ENCODE measurements at places on chromosomes 1 and 21. TPM values are rescaled to one million over a fixed set of nuclear protein-coding genes. Genes with fewer than 3 reads are reported as not detected.

The RHBDL2 gene
- not detected for total RNA-seq

- no peak overlapping the region for H3K27ac ChIP-seq
- DNase-seq: no peak
- H3K4me1 ChIP-seq: no peaks in the 10 kb centered on the region
- peaks cover 56% of the 10 kb centered on the region for H3K36me3 ChIP-seq
- no peak overlapping the region for H3K4me3 ChIP-seq
Observed at GRCh38 chr1:203706444-203706843, 58.5 kb upstream of the LAX1 start.

- DNase-seq: no peak
- H3K4me3 ChIP-seq: peak overlapping the region; percentile 46
- peaks cover 2% of the 10 kb centered on the region for H3K36me3 ChIP-seq
- peaks cover 17% of the 10 kb centered on the region for H3K27me3 ChIP-seq
Observed at GRCh38 chr1:970242-970972, 4.1 kb downstream of the PLEKHN1 start.

DNA sequence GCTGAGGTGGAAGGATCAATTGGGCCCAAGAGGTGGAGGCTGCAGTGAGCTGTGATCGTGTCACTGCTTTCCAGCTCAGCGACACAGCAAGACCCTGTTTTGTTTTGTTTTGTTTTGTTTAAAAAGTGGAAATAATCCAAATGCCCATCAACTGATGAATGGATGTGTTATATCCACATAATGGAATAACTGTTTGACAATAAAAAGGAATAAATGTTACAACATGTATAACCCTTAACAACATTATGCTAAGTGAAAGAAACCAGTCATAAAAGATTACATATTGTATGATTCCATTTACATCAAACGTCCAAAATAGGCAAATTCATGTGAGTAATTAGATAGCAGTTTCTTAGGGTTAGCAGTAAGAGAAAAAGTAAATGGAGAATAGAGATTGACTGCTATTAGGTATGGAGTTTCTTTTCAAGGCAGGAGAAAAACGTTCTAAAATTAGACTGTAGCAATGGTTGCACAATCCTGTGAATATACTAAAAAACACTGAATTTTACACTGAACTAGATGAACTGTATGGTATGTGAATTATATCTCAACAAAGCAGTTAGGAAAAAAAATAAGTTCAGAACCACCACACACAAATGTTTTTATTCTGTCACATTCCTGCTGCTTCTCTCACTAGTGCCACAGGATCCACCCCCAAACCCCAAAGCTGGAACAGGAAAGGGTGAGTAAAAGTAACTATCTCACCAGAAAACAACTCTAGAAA is 15.7 kb downstream of the FOXJ3 start:
- peaks cover 57% of the 10 kb centered on the region for H3K4me1 ChIP-seq
- H3K4me3 ChIP-seq: no peak overlapping the region
- no peak for DNase-seq
- peak overlapping the region; percentile 72 for H3K27ac ChIP-seq

Data from mesothelial cell of epicardium (in vitro differentiated cells).